SJCRH30 (cell line): ENCODE measurements at places on chromosomes 2 and 18. TPM values are rescaled to one million over a fixed set of nuclear protein-coding genes. Genes with fewer than 3 reads are reported as not detected.

DNA sequence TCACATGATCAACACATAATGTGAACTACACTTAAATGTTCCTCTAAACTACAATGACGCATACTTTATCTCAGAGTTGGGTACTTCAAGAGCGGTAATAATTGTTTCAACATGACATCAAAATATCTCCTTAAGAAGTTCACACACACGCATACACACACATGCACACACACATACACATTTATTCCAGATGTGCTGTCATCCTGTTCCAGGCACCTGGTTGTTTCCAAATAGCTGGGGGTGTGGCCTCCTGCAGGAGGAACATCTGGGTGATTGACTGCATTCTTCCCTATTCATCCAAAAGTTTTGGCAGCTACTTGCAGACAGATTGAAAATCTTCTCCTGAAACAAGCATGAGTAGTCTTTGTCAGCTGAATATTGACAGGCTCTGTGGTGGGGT is 37.9 kb upstream of the PIK3C3 start:
- DNase-seq: no peak

DNA sequence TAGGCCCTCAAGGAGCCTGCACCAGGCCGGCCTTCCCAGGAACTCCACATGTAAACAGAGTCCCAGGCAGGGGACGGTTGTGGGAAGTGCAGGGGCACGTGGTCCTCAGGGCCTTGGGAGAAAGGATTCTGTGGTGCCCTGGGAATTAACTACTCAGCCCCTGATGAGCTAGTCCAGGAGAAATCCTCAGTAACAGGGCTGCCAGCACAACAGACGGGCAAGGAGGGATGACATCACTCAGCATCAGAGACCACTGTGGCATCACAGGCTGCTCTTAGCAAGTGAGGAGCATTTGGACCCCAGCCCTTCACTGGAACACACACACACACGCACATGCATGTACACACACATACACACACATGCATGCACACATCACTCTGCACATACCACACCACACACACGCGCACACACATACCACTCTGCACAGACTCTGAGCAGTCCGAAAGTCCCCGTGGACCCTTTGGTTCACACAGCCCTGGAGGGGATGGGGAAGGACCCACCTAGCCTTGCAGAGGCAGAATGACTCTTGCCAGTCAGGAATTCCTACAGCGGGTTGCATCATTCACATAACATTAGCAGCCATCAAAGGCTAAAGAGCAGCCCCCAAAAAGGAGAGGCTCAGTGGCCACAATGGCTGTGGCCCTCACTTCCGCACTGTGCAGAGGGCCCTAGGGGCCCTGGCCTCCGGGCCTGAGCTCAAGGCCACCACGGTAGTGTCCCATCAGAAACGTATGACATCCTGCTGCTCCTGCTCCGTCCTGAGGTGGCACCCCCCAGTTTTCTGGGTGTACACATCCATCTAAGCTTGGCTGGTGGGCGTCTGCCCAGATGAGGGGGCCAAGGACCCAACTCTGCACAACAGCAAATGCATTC is 1.9 kb upstream of the NMUR1 start:
- no peak for DNase-seq

GRCh38 chr18:61368001-61368400 is 34.8 kb downstream of the CDH20 start:
- no peak for DNase-seq

GRCh38 chr2:59866436-59866835 is 687.0 kb downstream of the BCL11A start:
- no peak for DNase-seq

DNA sequence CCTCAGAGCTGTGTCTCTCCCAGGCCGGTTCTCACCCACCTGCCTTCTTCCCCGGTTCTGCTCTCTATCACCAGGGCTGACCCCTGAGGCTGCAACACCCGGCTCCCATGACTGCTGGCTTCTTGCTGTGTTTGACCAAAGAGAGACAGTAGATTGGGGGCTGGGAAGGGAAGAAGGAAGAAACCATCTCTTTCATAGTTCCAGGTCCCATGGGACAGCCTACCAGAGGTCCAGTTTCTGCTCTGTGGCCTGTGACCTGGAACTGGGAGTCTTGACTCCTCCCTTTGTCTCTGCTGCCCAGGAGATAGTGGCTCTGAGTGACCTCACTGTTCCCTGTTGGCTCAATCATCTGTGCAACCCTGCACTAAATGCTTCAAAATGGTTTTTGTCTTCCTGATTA is 38.1 kb downstream of the ALPK2 start:
- no peak for DNase-seq

DNA sequence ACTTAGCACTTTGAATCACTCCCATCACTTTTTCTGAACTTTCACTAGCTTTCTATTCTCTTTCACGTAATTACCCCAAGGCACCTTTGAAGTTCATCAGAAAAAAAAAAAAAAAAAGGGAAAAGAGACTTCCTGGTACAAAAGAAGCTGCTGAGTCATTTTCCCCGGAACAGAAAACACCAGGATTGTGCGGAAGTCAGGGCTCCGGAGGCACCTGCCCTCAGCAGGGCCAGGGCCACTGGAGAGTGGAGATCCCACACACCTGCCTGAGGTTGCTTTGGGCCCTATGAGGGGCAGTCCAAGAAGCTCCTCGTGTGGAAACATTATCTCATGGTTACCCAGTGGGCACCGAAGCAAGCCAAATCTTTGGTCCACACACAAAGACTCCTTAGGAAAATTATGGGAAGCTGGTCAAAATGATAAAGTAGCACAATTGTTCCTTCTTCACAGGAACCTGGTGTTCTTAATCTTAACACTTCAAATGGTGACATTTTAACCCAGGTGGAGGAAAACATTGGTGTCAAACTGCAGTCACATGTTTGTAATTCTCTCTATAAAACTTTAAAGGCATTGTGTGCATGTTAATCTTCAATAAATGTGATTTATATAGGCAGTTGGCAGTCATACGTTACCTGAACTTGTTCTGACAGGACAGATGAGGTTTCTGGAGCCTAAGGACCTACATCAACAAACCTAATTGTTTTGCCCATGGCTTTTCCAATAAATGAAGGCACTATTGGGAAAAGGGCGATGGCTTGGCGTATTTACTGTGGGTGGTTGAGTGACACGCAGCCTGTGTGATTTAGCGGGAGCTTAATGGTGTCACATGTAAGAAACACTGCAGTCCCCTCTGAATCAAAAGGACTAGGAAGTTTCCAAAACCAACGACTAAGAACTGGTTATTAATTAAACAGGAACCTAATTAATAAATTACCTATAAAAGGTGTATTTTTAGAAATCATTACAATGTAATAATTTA is 23.4 kb upstream of the FAM110C start:
- DNase-seq: no peak

- DNase-seq: peak; percentile 23
These were observed at the start of gene MTCL1 for GRCh38 chr18:8705238-8705960. Gene MTCL1 (plus strand): TSS chr18:8705556. CDS start chr18:8705661, 105 bp downstream.

- peak; percentile 48 for DNase-seq
These were observed 4.8 kb upstream of the IGFBP5 start for GRCh38 chr2:216700088-216700567.

DNA sequence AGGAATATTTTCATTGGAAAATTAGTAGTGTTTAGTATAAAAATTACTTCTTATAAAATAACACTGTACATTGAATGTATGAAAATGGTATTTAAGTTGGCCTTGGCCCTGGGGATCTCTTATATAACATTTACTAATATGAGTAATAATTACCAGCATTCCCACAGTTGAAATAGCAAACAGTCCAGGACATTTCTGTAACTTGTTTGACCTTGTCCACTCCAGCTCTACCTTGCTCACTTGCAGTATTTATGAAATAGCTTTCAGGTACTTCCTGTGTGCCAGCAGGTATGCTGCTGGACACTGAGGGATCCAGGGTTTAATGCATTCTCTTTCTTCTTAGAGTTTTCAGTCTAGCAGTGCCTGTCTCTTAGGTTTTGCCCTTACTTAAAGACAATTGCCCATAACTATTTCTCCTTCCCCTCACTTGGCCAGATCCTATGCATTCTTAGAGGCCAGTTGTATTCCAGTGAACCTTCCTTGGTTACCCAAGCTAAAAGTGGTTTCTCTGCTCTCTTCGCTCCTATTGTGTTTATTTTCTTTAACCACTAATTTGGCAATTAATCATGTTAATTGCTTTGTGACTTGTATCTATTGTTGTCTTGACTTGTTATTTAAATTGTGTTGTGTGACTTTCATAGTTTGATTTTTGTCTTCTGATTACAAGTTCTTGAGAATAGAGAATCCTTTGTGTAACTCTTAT is 25.9 kb downstream of the BABAM2 start:
- no peak for DNase-seq

GRCh38 chr2:237345891-237346640 is 67.9 kb downstream of the COL6A3 start:
- peak; percentile 13 for DNase-seq

- DNase-seq: no peak
These were observed 729.9 kb upstream of the GYPC start for GRCh38 chr2:125925891-125926546.

DNA sequence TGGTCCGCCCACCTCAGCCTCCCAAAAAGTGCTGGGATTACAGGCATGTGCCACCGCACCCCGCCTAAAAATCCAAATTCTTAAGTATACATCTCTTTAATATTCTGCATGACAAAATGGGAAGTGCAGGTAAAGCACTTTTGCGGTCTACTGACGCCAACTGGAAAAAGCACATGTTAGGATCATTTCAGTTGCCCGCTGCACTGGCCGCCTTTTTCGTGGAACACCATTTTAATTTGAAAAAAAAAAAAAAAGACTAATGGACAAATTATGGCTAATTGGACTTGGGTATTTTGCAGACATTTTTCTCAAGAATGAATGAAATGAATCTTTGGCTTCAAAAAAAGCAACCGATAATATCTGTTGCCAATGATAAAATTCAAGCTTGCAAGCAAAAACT is 129.3 kb upstream of the GPC1 start:
- DNase-seq: no peak

DNA sequence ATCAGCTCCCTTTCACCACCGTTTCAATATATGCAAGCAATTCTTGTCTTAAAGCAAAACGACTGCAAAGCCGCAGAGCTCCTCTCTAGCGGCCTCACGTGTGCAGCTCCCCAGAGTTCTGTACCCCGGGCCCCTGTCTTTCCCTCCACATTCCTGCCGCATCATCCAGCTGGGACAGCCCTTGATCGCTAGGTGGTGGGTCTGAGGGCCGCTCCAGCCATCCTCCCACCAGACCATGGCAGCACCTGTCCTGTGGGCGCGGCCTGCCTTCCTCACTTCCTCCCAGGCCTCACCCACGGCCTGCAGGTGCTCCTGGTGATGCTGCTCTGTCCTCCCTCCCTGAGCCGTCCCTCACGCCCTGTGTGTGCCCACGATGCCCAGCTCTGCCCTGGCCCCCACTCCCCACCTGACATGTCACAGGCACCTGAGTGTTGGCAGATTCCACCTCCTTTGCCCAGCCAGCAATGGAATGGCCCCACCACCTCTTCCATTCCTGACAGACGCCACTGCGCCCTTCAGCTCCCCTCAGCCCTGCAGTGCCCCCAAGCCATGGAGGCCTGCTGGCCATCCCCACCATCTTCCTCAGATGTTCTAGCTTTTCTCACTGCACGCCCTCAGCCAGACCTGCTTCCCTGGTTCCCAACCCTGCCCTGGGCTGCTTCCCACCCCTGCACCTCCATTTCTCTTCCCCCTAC is 15.3 kb upstream of the ALLC start:
- no peak for DNase-seq

The CYP1B1 gene
- not detected in 2 replicates for total RNA-seq

The CTAGE1 gene
- total RNA-seq: not detected in 2 replicates

The RRM2 gene
- total RNA-seq: 417 and 456 TPM in 2 replicates

The CHAC2 gene
- 25.8 and 30.2 TPM in 2 replicates for total RNA-seq

The IL36RN gene
- total RNA-seq: not detected in 2 replicates

The TMEFF2 gene
- total RNA-seq: 5.0 and 7.0 TPM in 2 replicates

The TRABD2A gene
- 0.86 and 1.4 TPM in 2 replicates for total RNA-seq

The CNGA3 gene
- 0.08 TPM in 1 of 2 replicates, not detected in the other for total RNA-seq

The TSPYL6 gene
- 0.03 and 0.10 TPM in 2 replicates for total RNA-seq
